Right atrium auricular region (tissue), 2 donors: ENCODE measurements at places on chromosomes 4 and X. TPM values are rescaled to one million over a fixed set of nuclear protein-coding genes. Genes with fewer than 3 reads are reported as not detected.

DNA sequence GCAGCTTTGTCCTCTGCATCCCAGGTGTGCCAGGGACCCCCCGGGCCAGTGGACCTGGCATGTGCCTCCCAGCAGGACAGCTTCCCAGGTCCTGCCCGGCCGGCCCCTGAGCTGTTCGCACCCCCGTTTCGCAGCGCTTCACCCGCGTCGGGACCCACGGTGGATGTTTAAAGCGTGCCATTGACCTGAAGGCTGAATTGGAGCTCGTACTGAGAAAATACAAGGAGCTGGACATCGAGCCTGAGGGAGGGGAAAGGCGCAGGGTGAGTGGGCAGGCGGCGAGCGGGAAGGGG lies 7.9 kb downstream of the UVSSA start:
- no peak overlapping the region for H3K27ac ChIP-seq
- DNase-seq: no peak
- peaks cover 10% of the 10 kb centered on the region for H3K4me1 ChIP-seq
- H3K27me3 ChIP-seq: no peaks in the 10 kb centered on the region

DNA sequence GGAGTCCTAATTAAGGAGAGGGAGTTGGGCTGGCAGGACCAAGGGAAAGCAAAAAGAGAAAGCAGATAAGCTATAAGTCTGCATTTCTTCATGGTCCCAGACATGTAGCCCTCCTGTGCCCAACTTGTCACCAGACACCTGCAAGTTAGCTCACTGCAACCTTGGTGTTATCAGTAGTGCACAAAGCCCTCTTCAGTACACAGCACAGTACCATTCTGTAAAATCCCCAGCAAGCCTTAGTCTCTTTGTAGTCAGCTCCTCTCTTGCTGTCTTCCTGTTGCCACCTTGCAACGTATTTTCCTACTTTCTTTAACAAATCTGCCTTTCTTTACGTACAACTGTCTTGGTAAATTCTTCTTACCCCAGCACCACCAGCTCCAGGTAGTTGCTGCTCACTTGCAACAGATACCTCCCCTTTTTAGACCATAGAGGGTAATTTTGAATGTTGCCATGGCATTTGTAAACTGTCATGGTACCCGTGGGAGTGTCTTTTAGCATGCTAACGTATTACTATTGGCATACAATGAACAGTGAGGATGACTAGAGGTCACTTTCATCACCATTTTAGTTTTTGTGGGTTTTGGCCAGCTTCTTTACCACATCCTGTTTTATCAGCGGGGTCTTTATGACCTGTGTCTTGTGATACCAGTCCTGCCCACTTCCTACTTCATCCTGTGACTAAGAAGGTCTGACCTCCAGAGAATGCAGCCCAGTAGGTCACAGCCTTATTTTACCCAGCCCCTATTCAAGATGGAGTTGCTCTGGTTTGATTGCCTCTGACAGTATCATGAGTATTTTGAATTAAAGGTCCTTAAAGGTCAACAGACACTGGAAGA lies 28.3 kb upstream of the AP1S2 start:
- H3K4me3 ChIP-seq: no peak overlapping the region
- no peaks in the 10 kb centered on the region for H3K27me3 ChIP-seq
- no peaks in the 10 kb centered on the region for H3K36me3 ChIP-seq
- no peak overlapping the region for H3K27ac ChIP-seq

- DNase-seq: no peak
- H3K4me3 ChIP-seq: no peak overlapping the region
- H3K36me3 ChIP-seq: no peaks in the 10 kb centered on the region
- no peaks in the 10 kb centered on the region for H3K4me1 ChIP-seq
Observed at GRCh38 chr4:25760518-25761157, 102.2 kb downstream of the SEL1L3 start.

DNA sequence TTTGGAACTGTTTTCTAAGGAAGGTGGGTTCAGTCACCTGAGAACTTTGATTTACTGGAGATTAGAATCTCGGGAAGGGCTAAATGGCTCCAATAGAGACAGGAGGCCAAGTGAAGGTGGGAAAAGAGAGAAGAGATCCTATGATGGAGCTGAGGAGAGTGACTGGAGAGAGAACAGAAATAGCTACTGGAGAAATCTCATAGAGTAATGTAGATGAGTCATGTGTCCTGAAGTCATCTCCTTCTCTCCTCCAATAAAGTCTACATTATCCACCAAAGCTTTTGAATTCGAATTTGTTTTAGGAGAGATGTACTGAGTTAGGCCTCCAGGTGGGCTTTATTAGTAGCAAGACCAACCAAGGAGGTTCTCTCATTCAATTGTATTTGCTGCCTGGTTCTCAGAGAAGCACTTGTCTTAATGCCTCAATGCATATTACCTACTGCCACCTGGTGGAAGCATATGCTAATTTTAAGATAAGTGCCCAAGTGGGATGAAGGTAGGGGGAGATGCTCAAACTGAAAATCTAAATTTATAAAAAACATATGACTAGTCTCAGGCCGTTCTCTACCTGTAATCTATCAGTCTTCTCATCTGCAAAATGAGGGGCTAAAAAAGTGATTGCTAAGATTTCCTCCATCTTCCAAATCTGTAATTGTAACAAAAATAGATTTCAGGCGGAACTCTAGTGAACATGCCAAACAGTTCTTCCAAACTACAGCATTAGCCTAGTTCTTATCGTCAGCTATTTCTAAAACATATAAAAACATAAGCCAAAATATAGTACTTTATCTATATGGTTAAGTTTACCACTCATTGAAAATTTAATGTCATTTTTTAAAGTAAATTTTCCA lies 24.4 kb downstream of the TXK start:
- DNase-seq: no peak
- no peaks in the 10 kb centered on the region for H3K27me3 ChIP-seq
- no peak overlapping the region for H3K27ac ChIP-seq
- no peaks in the 10 kb centered on the region for H3K36me3 ChIP-seq

GRCh38 chr4:173426064-173426463 lies 27.1 kb upstream of the SCRG1 start:
- H3K36me3 ChIP-seq: no peaks in the 10 kb centered on the region
- no peak overlapping the region for H3K4me3 ChIP-seq
- H3K4me1 ChIP-seq: no peaks in the 10 kb centered on the region
- H3K27me3 ChIP-seq: no peaks in the 10 kb centered on the region
- no peak overlapping the region for H3K27ac ChIP-seq
- no peak for DNase-seq

- H3K4me3 ChIP-seq: no peak overlapping the region
- no peaks in the 10 kb centered on the region for H3K4me1 ChIP-seq
- H3K36me3 ChIP-seq: no peaks in the 10 kb centered on the region
- no peak for DNase-seq
- no peak overlapping the region for H3K27ac ChIP-seq
Observed at GRCh38 chr4:14449308-14449707, 553.0 kb upstream of the CPEB2 start.

- no peaks in the 10 kb centered on the region for H3K4me1 ChIP-seq
- DNase-seq: no peak
- H3K36me3 ChIP-seq: no peaks in the 10 kb centered on the region
- H3K27ac ChIP-seq: no peak overlapping the region
Observed at GRCh38 chrX:79146640-79147390, 2.3 kb downstream of the GPR174 start.

DNA sequence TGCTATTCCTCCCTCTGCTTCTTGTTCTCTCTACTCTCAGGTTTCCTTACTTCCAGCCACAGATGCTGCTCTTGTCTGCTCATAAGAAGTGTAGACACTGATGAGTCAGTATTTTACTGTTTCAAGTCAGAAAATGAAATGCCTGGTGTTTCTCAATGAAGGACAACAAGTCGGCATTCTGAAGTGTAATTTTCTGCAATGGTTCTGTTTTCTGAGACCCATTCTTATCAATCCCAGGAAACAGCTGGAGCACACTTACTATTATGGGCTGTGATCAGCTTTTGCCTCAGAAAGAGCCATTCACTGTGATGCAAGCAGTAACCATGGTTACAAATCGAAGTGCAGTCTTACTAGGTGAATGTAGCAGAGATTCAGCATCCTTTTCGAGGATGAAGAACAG lies 42.0 kb downstream of the SLC4A4 start:
- no peaks in the 10 kb centered on the region for H3K36me3 ChIP-seq
- H3K4me1 ChIP-seq: no peaks in the 10 kb centered on the region
- H3K27ac ChIP-seq: no peak overlapping the region
- no peaks in the 10 kb centered on the region for H3K27me3 ChIP-seq
- DNase-seq: no peak
- H3K4me3 ChIP-seq: no peak overlapping the region

DNA sequence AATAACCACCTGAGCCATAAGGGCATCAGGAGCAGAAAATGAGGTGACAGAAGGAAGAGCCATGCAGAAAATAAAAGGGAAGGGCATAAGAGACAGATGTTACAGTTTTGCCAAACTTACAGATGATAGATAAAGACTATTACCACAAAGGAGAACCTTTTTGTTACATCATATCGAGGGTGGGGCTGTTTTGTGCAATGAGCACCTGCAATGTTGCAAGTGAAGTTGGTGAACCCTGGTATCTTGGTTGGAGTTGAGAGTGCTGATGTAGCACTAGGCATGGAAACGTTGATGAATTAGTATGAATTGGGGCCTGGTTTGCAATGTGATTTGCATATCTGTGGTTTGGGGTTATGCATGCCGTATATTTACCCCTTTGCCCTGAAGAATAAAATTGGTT lies 119.8 kb upstream of the TEX13D start:
- no peak overlapping the region for H3K4me3 ChIP-seq
- no peaks in the 10 kb centered on the region for H3K36me3 ChIP-seq
- H3K27ac ChIP-seq: no peak overlapping the region
- no peaks in the 10 kb centered on the region for H3K27me3 ChIP-seq

DNA sequence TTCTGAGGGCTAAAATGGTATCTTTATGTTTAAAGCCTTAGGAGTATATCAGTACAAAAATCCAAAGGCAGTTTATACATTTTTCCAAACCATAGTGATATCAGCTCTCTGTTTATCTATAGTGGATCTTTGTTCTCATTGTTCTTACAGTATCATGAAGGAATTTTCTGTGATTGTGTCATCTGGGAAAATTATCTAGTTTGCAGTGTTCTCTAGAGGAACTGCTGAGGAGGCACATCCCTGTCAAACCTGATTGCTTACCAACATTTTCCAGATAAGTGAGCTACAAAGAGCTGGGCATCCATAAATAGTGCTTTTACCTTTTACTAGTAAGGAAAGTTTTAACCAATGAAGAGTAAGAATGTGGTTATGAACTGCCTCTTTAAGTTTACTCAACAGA lies 44.9 kb upstream of the SLC25A31 start:
- DNase-seq: no peak
- no peaks in the 10 kb centered on the region for H3K36me3 ChIP-seq
- H3K4me3 ChIP-seq: no peak overlapping the region
- H3K27me3 ChIP-seq: no peaks in the 10 kb centered on the region

DNA sequence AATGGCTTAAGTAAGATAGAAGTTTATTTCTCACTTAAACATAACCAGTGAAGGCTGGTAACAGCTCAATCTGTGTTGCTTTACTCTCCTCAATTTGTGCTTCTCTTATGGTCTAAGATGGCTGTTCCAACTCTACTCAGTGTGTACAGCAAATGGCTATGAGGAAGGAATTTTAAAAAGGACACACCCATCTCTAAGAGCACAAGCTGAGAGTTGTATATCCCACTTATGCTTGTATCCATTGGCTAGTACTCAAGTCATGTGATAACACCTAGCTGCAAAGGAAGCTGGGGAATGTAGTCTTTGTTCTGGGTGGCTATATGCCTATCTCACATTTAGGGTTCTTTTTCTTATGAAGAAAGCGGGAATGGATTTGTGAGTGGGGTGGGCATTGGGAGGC lies 63.3 kb downstream of the GPAT3 start:
- no peak overlapping the region for H3K4me3 ChIP-seq
- peaks cover 54% of the 10 kb centered on the region for H3K36me3 ChIP-seq
- H3K4me1 ChIP-seq: no peaks in the 10 kb centered on the region
- no peak for DNase-seq
- no peak overlapping the region for H3K27ac ChIP-seq

DNA sequence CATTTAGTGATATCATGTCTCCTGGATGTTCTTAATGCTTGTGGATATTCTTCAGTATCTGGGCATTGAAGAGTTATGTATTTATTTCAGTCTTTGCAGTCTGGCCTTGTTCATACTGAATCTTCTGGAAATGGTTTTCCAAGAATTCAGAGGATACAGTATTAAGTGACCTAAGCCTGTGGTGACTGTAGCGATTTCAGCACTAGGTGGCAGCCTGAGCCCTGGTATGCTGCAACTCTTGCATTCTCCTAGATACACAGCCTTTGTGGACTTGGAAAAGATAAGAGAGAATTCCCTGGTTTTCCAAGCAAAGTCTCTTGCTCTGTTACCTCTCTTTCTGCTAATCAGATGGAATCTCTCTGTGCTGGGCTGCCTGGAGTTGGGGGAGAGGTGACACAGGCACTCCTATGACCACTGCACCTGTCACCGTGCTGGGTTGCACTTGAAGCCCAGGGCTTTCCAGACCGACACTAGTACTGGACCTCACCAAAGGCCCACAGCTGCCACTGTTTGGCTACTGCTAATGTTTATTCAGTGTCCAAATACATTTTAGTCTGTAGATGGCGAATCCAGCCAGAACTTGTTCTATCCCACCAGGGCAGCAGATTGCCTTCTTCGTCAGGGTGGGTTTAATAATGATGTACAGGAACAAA lies 19.3 kb upstream of the SPIN2A start:
- no peaks in the 10 kb centered on the region for H3K4me1 ChIP-seq
- no peaks in the 10 kb centered on the region for H3K36me3 ChIP-seq
- DNase-seq: no peak
- no peak overlapping the region for H3K4me3 ChIP-seq
- H3K27ac ChIP-seq: no peak overlapping the region
- H3K27me3 ChIP-seq: no peaks in the 10 kb centered on the region

Gene HTRA3
- 124 TPM for total RNA-seq

Gene NUDT11
- total RNA-seq: not detected

Gene IL13RA1
- 29.8 TPM for total RNA-seq
